ENCODE measurements at places on chromosomes 12 and 14. TPM values are rescaled to one million over a fixed set of nuclear protein-coding genes. Genes with fewer than 3 reads are reported as not detected.
A peak's percentile ranks its signal among the peaks of the same experiment; 100 is the strongest.

- H3K27me3 ChIP-seq, result no peaks in the 10 kb centered on the region
- no peaks in the 10 kb centered on the region for H3K36me3 ChIP-seq
- H3K4me1 ChIP-seq, result no peaks in the 10 kb centered on the region
- no peak overlapping the region for H3K27ac ChIP-seq
- no peak overlapping the region for H3K4me3 ChIP-seq
Observed at GRCh38 chr14:98798099-98798498, 473.9 kb downstream of the BCL11B start.

DNA sequence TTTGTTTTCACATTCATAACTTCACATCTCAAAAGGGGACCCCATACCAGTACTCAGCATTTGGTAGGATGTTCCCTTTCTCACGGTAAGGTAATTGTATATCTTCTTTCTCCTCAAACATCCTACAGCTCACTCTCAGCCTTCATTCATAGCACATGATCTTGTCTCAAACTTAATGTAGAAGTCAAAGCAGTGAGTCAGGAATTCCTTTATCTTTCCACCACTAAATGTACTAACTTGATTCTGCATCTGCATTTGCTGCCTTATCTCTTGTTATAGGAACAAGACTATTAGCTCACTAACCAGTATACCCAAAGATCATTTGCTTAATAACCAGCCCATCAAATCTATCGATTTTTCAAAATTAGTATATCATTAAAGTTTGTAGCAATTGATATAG lies 22.9 kb downstream of the CPSF2 start:
- no peaks in the 10 kb centered on the region for H3K4me1 ChIP-seq
- H3K27ac ChIP-seq, result no peak overlapping the region
- H3K36me3 ChIP-seq, result peaks cover 17% of the 10 kb centered on the region

Gene PTCSC3
- total RNA-seq, result not detected

DNA sequence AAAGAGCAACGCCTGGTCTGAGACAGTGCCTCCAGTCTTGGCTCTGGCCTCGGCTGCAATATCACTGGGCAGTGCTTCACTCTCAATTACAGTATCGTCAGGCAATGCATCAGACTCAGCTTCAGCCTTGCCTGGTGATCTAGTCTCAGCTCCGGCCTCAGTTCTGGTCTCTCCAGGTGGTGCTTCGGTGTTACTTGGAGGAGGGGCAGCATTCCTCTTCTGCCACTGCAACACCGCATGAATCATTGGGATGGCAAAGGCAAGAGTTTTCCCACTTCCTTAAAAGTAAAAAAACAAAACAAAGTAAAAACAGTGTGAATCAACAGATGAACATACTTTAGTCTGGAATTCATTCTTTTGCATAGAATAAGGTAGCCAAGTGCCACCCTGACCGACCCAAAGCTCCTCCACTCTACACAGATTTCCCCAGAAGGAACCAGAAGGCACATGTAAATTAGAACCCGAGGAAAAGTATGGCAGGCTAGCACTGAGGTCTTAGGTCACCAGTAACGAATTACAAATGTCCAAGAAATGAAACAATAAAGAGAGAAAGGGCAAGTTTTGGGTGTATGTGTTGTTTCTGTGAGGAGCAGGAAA lies 18.6 kb downstream of the DDX24 start:
- H3K4me1 ChIP-seq, result peaks cover 6% of the 10 kb centered on the region
- H3K4me3 ChIP-seq, result no peak overlapping the region
- H3K27ac ChIP-seq, result no peak overlapping the region

Gene UNC119B
- total RNA-seq, result 19.2 TPM

- no peaks in the 10 kb centered on the region for H3K36me3 ChIP-seq
- H3K4me3 ChIP-seq, result no peak overlapping the region
- H3K27me3 ChIP-seq, result no peaks in the 10 kb centered on the region
- H3K4me1 ChIP-seq, result no peaks in the 10 kb centered on the region
Observed at GRCh38 chr14:33435911-33436689, 497.4 kb downstream of the NPAS3 start.

- no peaks in the 10 kb centered on the region for H3K36me3 ChIP-seq
- no peaks in the 10 kb centered on the region for H3K27me3 ChIP-seq
- no peak overlapping the region for H3K4me3 ChIP-seq
Observed at GRCh38 chr12:9598363-9598762, 9.4 kb downstream of the KLRB1 start.

- H3K36me3 ChIP-seq, result no peaks in the 10 kb centered on the region
- no peaks in the 10 kb centered on the region for H3K27me3 ChIP-seq
- no peak overlapping the region for H3K27ac ChIP-seq
- DNase-seq, result no peak
- H3K4me1 ChIP-seq, result no peaks in the 10 kb centered on the region
Observed at GRCh38 chr14:29355331-29355730, 572.3 kb downstream of the PRKD1 start.

- H3K27me3 ChIP-seq, result no peaks in the 10 kb centered on the region
- H3K27ac ChIP-seq, result no peak overlapping the region
- H3K36me3 ChIP-seq, result no peaks in the 10 kb centered on the region
Observed at GRCh38 chr14:50402965-50403364, 6.3 kb upstream of the CDKL1 start.

Gene NINJ2
- 2.9 TPM for total RNA-seq

DNA sequence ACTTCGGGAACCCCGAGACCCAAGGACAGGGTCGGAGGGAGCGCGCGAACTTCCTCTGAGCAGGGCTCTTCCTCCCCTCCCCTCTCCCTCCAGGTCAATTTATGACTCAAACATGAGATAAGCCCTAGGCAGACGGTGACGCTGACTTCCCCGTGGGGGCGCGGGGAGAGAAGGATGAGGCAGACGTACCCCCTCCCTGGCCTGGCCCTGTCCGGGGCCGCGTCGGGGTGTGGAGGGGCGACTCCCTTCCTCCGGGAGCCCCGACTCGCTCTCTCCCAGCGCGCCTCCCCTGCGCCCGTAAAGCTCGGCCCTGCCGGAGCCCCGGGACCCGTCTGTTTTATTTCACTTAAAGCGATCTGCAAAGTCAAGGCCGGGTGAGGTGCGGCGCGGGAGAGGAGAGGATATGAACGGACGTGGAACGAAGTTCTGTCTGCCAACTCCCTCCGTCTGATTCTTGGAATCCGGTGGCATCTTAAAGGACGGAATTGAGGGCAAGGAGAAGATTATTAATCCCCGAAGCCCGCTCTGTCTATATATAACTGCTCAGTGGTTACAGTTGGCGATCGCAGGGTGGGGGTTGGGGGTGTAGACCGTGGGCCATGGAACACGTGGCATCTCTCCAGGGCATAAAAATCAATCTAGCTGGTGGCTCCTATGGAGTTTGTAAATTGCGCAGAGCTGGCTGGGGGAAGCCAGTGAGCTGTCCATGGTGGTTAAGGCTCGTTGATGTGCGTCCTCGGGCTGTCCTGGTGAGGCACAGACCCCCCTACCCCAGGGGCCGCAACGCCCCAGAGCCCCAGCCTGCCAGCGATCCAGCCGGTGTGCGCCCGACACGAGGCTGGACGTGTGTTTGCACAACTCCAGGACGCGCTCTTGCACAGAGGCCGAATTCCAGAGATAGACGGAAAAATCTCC lies 2.9 kb upstream of the PTHLH start:
- no peak overlapping the region for H3K27ac ChIP-seq
- peaks cover 7% of the 10 kb centered on the region for H3K4me1 ChIP-seq
- no peaks in the 10 kb centered on the region for H3K36me3 ChIP-seq
- no peak for DNase-seq

- no peaks in the 10 kb centered on the region for H3K27me3 ChIP-seq
- no peaks in the 10 kb centered on the region for H3K36me3 ChIP-seq
- H3K4me3 ChIP-seq, result no peak overlapping the region
Observed at GRCh38 chr12:18751866-18752265, 13.9 kb downstream of the CAPZA3 start.

DNA sequence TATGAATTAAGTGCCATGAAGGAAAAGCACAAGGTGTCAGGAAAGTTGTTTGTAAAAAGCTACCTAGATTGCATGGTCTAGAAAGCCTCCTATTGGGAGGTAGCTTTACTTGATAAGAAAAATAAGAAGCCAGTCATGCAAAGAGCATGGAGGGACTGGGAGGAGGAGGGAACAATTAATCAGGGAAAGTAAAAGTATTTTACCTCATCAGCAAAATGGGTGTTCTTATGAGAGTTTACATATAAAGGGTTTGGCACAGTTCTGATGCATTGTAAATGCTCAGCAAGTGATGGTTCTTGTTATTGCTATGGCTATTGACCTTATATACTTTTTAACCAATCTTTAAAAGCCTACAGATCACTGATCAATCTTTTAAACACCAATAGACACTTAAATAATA lies 17.0 kb upstream of the TSPAN8 start:
- no peaks in the 10 kb centered on the region for H3K36me3 ChIP-seq
- H3K27ac ChIP-seq, result no peak overlapping the region
- DNase-seq, result no peak
- no peak overlapping the region for H3K4me3 ChIP-seq

Gene ATF7IP
- total RNA-seq, result 201 TPM

DNA sequence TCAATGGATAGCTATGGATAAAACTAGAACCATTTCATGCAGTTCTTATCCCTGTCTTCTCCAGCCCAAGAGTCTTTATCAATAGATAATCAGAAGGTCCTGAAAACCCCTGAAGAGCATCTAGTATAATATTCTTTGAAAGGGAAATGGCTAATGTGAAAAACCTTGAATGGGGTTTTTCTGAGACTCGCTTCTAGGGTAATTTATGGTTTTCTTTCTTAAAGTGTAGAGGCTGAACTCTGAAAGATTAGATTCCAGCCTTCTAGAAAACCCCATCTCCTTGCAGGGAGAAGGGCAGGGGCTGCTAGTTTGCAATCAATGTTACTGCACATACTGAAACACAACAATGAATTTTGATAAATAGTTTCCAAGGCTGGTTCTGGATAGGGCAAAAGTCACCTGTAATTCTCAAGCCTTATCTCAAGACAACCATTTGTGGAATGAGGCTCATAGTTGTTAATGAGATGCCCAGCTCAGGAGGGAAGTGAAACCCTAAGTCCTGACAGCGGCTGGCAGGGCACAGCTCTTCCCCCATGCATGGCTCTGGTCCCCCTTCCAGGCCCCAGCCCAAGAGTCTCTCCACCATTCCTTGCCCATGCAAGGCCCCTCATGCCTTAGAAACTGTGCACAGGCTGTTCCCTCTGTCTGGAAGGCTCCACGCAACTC lies 33.7 kb upstream of the PYGL start:
- no peak overlapping the region for H3K4me3 ChIP-seq
- peak; percentile 38 for DNase-seq
- no peaks in the 10 kb centered on the region for H3K36me3 ChIP-seq
- H3K27ac ChIP-seq, result no peak overlapping the region

GRCh38 chr14:70943838-70944237 lies 36.6 kb downstream of the PCNX1 start:
- H3K27me3 ChIP-seq, result no peaks in the 10 kb centered on the region
- no peaks in the 10 kb centered on the region for H3K4me1 ChIP-seq
- no peak overlapping the region for H3K4me3 ChIP-seq
- H3K27ac ChIP-seq, result no peak overlapping the region
- no peak for DNase-seq

GRCh38 chr12:116121453-116121871 lies 156.0 kb downstream of the MED13L start:
- H3K36me3 ChIP-seq, result no peaks in the 10 kb centered on the region
- no peak overlapping the region for H3K27ac ChIP-seq
- H3K4me1 ChIP-seq, result peaks cover 17% of the 10 kb centered on the region
- no peak overlapping the region for H3K4me3 ChIP-seq
- H3K27me3 ChIP-seq, result no peaks in the 10 kb centered on the region
- DNase-seq, result no peak

Gene GLIPR1L1
- total RNA-seq, result not detected

DNA sequence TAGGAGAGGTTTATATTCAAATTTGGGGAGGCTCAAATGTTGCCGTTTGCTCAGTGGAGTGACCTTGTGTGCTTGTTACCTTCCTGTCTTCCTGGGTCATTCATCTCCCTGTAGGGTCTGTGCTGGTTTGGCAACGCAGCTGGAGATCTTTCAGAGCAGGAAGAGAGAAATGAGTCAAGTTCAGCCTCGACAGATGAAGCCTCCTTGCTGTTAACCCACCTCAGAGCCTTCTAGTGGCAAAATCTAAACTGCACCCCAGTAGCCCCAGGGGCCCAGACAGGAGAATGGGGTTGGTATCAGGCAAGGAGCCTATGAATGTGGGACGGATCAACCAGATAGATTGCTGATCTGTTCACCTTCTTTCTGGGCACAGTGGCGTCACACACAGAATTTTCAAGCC lies 999.3 kb downstream of the VRK1 start:
- no peak for DNase-seq
- H3K36me3 ChIP-seq, result no peaks in the 10 kb centered on the region
- no peaks in the 10 kb centered on the region for H3K27me3 ChIP-seq
- H3K4me1 ChIP-seq, result no peaks in the 10 kb centered on the region
- no peak overlapping the region for H3K27ac ChIP-seq

Gene TBX5
- not detected for total RNA-seq

Gene INSM2
- total RNA-seq, result not detected

Gene E2F7
- total RNA-seq, result 0.42 TPM

Gene TCL1B
- 5.5 TPM for total RNA-seq

- H3K4me1 ChIP-seq, result no peaks in the 10 kb centered on the region
- no peak within 1 kb of the TSS for H3K4me3 ChIP-seq
- no peak for DNase-seq
- H3K27me3 ChIP-seq, result no peaks in the 10 kb centered on the region
- no peak within 1 kb of the TSS for H3K27ac ChIP-seq
- no peaks in the 10 kb centered on the region for H3K36me3 ChIP-seq
Observed at GRCh38 chr12:70637303-70638085, at the start of gene PTPRB. TSS of gene PTPRB (minus strand) at chr12:70637429. CDS start at chr12:70637395, 34 bp downstream.

- no peaks in the 10 kb centered on the region for H3K4me1 ChIP-seq
- no peak for DNase-seq
- H3K4me3 ChIP-seq, result no peak overlapping the region
Observed at GRCh38 chr12:76957301-76957700, 78.5 kb upstream of the CSRP2 start.

- no peak overlapping the region for H3K4me3 ChIP-seq
- no peaks in the 10 kb centered on the region for H3K36me3 ChIP-seq
- H3K4me1 ChIP-seq, result no peaks in the 10 kb centered on the region
- no peak for DNase-seq
- no peak overlapping the region for H3K27ac ChIP-seq
Observed at GRCh38 chr12:128047266-128048060, 219.5 kb upstream of the TMEM132C start.

DNA sequence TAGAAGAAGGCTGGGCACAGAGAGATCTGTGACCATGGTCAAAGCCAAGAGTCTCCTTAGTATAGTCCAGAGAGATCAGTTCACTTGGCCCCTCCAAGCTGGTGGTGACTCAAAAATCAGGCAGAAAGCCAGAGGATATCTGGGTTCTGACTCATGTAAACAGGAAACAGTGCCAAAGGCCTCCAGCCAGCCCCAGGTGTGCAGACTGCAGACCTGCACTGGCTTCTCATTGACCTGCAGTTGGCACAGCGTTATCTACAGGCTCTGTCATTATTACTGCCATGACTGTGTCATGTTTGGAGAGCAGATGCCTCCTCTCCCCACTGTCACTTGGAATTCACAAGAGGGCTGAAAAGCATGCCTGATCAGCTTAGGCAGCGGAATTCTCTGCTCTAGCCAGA lies 295.7 kb upstream of the PRKD1 start:
- H3K36me3 ChIP-seq, result no peaks in the 10 kb centered on the region
- H3K27me3 ChIP-seq, result no peaks in the 10 kb centered on the region
- no peak for DNase-seq
- no peaks in the 10 kb centered on the region for H3K4me1 ChIP-seq
- no peak overlapping the region for H3K27ac ChIP-seq

DNA sequence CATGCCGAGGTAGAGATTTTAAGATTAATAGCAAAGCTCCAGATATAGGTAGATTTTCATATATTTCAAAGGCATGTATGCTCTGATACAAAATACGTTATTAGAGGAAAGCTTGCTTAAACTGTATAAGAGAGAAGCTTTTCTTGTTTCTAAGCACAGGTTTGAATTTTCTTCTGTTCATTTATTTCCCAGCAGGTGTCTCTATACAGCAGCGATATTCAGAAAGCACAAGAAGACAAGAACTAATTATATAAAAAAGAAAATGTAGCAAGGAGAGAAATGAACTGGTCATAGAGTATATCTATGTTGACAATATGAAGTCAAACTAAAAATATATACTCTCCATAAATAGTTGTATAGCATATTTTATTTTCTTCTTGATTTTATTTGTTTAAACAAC lies 307.4 kb upstream of the NOVA1 start:
- DNase-seq, result no peak
- no peak overlapping the region for H3K27ac ChIP-seq
